T-helper 22 cell (primary cell): ENCODE measurements at places on chromosomes 13 and 19.
A peak's percentile ranks its signal among the peaks of the same experiment; 100 is the strongest.

DNA sequence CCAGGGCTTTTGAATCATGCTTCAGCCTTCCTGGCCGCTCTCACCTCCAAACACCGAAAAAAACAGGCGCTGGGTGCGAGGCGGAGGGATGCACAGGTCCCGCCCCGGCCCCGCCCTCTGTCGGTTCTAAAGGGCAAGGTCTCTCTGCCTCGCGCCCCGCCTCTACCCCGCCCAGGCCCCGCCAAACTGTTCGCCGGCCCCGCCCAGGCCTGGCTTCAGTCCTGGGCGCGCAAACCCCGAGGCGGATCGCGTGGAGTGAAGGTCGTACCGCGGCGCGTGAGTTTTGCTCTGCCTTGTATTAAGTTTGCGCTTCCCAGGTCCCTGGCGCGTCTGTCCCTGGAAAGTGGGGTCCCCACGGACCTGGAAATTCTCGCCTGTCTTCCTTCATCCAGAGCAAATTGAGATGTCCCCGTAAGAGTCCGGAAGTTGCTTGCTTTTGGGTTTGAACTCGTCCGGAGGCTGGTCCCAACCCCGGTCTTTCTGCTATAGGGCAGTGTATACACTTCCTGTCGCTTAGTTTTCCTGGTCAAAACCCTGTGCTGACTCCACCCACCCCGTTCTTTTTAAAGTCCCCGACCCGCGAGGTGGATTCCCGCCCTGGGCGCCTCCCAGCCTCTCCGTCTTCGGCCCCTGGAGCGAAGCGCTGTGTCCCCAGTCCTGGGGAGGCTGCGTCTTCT lies 8.4 kb downstream of the ZNF808 start:
- peak; percentile 81 for DNase-seq

GRCh38 chr13:101454767-101455166 lies 2.3 kb downstream of the ITGBL1 start:
- no peak for DNase-seq

DNA sequence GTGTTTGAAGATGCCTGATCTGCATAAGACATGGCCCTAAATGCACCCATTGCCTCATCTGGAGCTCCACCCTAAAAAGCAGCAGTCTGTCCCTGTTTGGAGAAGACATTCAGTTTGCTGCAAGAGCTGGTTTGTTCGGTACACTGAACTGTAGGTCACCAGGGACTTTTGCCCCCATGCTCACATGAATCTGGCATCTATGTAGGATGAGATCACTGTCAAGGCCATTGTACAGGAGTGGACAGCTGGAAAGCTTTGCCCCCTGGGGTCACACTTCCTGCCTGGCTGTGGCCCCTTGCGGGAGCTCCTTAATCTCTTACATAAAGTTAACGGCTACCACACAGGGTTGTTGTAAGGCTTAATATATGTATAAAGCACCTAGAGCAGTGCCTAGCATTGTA lies 73.0 kb downstream of the IPO5 start:
- DNase-seq: no peak

- DNase-seq: no peak
These were observed 77.4 kb downstream of the SLC15A1 start for GRCh38 chr13:98675066-98675465.

DNA sequence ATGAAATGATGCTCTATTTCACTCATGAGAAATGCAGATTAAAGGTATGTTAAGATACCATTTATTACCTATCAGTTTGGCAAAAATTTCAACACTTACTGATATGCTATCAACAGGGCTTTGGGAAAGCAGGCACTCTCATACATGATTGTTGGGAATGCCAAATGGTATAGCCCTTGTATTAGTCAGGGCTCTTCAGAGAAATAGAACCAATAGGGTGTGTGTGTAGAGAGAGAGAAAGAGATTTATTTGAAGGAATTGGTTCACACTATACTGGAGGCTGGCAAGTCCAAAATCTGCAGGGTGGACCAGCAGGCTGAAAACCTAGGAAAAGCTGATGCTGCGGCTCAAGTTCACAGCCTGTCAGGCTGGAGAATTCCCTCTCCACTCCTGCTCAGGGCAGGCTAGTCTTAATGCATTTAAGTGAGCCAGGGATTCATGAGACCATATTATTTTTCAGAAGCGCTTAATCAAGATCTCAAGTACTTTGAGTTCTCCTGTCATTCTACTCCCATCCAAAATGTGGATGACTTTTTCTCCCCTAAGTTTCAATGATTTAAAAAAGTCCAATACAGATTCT lies 72.4 kb downstream of the NHLRC3 start:
- DNase-seq: no peak

DNA sequence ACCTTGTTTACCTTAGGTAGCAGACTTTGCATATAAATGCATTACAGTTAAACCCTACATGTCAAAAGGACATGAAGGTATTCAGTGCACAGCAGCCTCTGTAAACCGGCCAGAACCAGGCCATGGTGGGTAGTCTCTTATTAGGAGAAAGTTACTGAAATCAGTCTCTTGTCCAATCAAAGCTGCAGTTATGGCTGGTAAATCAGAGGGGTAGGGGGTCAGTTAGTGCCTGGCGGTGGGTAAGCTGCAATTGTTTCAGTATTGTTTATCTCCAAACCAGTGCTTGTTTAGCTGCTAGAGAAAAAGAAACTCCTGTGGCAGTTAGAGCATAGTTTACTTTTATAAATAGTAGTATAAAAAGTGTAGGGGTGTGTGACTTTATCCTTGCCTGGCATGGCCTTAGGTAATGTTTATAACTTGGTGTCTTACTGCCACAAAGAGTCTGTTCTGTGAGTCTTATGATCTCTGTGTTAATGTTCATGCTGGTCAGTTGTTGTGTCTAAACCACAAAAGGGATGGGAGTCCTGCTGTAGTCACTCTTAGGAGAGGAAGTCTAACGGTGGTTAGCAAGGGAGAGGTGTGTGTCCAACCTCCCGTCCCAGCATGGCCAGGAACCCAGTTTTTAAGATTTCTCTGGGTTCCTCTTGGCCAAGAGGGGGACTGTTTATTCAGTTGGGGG lies 28.0 kb downstream of the CHST8 start:
- DNase-seq: no peak

GRCh38 chr13:40517486-40518480 lies 148.7 kb downstream of the FOXO1 start:
- no peak for DNase-seq

DNA sequence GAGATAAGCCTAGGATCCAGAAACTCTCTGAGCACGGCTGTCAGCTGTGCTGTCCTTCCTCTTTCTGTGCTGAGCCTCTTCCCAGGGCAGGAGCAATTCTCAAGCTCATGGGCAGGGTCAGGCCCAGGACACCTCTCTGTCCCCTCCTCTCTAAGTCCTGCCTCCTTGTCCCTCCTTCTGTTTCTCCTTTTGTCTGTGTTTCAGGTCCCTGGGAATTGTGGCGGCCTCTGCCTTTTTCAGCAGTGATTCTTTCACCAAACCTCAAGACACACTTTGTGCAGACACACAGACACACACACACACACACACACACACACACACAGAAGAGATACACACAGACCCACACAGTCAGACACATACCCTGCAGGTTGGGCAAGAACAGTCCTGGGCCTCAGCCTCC lies at the start of gene PSG1:
TSS of gene PSG1 (minus strand) at position 101 of the 400 bp plus-strand sequence. CDS start 132 bp downstream, outside the sequence.
- no peak for DNase-seq

DNA sequence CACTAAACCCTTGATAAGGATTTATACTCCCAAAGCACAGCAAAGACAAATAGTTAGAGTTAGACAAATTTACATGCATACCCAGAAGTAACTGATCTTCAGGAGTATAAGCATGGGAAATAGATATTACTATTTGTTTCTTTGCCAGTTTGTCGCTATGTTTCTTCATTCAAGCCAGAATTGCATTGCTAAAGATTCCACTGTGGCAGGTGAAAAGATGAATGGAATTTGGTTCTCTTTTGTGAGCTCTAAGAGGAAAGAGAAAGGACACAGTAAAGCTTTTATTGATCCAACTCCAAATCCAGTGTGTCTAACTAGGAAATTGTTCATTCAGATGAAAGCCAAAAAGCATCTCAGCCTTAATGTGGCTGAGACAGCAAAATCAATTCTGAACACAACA lies 292.3 kb upstream of the SPRY2 start:
- no peak for DNase-seq

- DNase-seq: no peak
These were observed 807 bp downstream of the PGLYRP1 start for GRCh38 chr19:46022061-46022430.
